Activated T-helper 1 cell treated with anti-CD3 and anti-CD28 coated beads, Interleukin-12 subunit alpha, Interleukin-12 subunit beta, Interleukin-2, Interleukin-4 antibody, amounts not matched to agents 30 ng/mL and 10 ng/mL and 1 ng/mL, durations not matched to agents 14 hours and 24 hours and 36 hours (primary cell): ENCODE measurements at places on chromosomes 6 and 20. TPM values are rescaled to one million over a fixed set of nuclear protein-coding genes. Genes with fewer than 3 reads are reported as not detected.

PNPLA1 gene
- total RNA-seq, result not detected in 2 replicates

PHACTR3 gene
- total RNA-seq, result not detected in 2 replicates

PROKR2 gene
- total RNA-seq, result not detected in 2 replicates

PSORS1C2 gene
- not detected in 2 replicates for total RNA-seq

ADIG gene
- not detected in 2 replicates for total RNA-seq

ACTR5 gene
- 14.9 and 15.2 TPM in 2 replicates for total RNA-seq

DNA sequence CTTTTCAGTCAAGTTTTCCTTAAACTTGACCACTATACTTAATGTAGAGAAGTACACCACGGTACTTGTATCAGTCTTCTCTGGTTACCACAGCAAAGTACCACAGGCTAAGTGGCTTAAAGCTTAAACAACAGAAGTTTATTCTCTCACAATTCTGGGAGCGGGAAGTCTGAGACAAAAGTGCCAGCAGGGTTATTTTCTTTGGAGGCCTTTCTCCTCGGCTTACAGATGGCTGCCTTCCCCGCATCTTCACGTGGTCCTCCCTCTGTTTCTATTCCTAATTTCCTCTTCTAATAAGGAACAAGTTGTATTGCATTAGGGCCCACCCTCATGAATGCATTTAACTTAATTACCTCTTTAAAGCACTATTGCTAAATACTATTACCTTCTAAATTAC is 258.0 kb downstream of the PLCB1 start:
- no peaks in the 10 kb centered on the region for H3K27me3 ChIP-seq
- no peaks in the 10 kb centered on the region for H3K36me3 ChIP-seq
- peaks cover 9% of the 10 kb centered on the region for H3K4me1 ChIP-seq
- DNase-seq, result no peak
- no peak overlapping the region for H3K27ac ChIP-seq

DNA sequence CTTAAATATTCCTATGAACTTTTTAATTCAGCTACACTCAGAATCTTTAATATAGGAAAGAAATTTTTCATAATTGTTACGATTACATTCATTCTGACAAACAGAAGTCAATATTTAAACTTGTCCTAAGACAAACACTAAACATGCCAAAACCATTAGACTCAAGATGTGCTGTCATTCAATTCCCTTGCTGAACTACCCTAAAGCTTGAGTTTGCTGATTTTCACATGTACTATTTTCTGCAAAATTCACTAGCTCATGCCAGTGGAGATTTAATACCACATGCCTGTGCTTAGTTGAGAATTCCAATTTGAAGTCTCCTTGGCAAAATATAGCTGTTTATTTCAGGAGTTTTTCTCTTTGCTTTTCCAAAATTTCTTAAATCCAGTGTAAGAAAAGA is 448.0 kb downstream of the COL12A1 start:
- H3K27me3 ChIP-seq, result no peaks in the 10 kb centered on the region
- H3K36me3 ChIP-seq, result no peaks in the 10 kb centered on the region

GRCh38 chr20:38065764-38066375 is 32.3 kb downstream of the RPRD1B start:
- no peak overlapping the region for H3K4me3 ChIP-seq
- peaks cover 38% of the 10 kb centered on the region for H3K36me3 ChIP-seq
- no peaks in the 10 kb centered on the region for H3K27me3 ChIP-seq
- H3K4me1 ChIP-seq, result no peaks in the 10 kb centered on the region
- no peak overlapping the region for H3K27ac ChIP-seq
- DNase-seq, result no peak

DNA sequence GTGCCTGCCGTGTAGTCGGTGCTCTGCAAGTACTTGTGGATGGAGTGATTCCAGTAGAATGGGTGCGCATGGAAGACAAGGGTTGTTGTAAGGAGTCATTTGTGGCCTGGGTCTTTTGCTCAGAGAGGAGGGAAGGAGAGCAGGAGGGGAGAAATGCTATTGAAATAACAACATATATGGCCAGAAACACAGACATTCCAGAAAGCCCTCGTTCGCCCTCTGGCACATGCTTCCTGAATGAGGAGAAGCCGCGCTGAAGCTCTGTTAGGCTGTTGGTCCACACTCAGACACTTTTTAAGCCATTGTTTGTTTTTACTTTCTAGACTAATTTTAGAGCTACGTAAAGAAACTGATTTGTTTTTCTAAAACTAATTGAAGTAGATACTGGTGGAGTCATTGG is 107.4 kb downstream of the RPP40 start:
- peaks cover 24% of the 10 kb centered on the region for H3K36me3 ChIP-seq
- no peak overlapping the region for H3K27ac ChIP-seq
- no peaks in the 10 kb centered on the region for H3K4me1 ChIP-seq
- no peak for DNase-seq
- H3K4me3 ChIP-seq, result no peak overlapping the region

DNA sequence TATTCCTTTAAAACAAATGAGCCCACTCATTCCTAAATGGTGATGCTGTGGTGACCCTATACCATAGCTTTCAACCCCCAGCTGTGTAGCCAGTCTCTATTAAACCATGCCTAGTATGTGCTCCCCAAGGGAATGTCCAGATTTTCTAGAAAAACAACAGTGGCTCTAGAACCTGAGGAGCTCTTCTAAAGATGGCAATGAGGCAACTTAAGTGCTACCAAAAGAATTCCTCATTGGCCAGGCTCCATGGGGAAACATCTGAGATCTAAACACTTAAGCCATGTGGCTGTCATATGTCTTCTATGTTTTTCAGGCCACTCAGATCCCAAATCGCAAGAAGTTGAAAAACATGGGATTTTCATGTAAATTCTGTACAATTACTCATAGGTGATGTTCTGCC is 191.0 kb downstream of the TPBG start:
- no peak for DNase-seq
- H3K4me1 ChIP-seq, result no peaks in the 10 kb centered on the region
- no peaks in the 10 kb centered on the region for H3K27me3 ChIP-seq
- H3K4me3 ChIP-seq, result no peak overlapping the region
- no peaks in the 10 kb centered on the region for H3K36me3 ChIP-seq

DNA sequence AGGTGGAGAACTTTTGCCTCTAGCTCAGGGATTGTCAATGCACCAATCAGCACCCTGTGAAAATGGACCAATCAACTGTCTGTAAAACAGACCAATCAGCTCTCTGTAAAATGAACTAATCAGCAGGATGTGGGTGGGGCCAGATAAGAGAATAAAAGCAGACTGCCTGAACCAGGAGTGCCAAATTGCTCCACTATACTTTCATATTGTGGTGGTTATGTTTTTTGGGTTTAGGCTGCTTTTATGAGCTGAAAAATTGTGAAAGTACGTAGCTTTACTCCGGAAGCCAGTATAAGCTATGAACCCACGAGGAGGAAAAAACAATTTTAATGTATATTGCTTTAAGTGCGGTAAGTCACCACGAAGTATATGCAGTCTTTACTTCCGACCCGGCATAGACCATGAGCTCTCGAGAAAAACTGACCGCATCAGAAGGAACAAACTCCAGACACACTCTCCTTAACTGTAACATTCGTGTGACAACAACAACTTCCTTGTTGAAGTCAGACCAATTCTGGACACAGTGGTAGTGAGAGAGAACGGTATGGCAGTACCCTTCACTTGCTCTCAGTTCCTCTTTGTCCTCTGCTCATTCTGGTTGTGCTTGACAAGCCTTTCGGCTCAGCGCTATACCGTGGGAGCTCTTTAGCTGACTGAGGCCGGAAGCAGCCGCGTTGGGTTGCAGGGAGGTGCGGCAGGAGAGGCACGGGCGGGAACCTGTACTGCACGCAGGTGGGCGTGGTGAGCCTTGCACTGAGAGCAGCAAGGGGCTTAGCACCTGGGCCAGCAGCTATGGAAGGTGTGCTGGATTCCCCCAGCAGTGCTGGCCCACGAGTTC is 81.9 kb upstream of the E2F3 start:
- H3K4me1 ChIP-seq, result peaks cover 17% of the 10 kb centered on the region
- H3K27me3 ChIP-seq, result no peaks in the 10 kb centered on the region
- peak overlapping the region; percentile 83 for H3K4me3 ChIP-seq
- peak overlapping the region; percentile 97 for H3K27ac ChIP-seq

DNA sequence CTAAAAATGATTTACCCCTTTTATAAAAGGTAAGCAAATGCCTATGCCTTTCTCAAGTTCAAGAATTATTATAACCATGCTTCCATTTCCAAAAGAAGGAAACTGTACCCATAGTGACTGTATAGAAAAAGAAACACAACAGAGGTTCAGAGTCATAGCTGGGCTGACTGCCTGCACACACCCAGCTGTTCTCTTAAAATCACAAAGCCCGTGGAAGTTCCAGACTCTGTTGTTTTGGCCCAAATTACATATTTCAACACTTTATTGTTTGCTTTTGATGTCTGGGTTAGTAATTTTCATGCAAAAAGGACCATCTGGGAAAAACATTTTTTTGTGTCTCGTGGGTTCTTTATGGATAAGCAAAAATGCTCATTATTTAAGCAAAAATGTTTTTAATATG is 99.2 kb downstream of the LCA5 start:
- H3K27me3 ChIP-seq, result no peaks in the 10 kb centered on the region
- no peaks in the 10 kb centered on the region for H3K4me1 ChIP-seq
- no peak for DNase-seq
- no peak overlapping the region for H3K4me3 ChIP-seq
